ENCODE measurements at places on chromosomes 2 and 18. TPM values are rescaled to one million over a fixed set of nuclear protein-coding genes. Genes with fewer than 3 reads are reported as not detected.

GRCh38 chr2:64663402-64663801, 9.7 kb upstream of the SERTAD2 start:
- no peak for DNase-seq

DNA sequence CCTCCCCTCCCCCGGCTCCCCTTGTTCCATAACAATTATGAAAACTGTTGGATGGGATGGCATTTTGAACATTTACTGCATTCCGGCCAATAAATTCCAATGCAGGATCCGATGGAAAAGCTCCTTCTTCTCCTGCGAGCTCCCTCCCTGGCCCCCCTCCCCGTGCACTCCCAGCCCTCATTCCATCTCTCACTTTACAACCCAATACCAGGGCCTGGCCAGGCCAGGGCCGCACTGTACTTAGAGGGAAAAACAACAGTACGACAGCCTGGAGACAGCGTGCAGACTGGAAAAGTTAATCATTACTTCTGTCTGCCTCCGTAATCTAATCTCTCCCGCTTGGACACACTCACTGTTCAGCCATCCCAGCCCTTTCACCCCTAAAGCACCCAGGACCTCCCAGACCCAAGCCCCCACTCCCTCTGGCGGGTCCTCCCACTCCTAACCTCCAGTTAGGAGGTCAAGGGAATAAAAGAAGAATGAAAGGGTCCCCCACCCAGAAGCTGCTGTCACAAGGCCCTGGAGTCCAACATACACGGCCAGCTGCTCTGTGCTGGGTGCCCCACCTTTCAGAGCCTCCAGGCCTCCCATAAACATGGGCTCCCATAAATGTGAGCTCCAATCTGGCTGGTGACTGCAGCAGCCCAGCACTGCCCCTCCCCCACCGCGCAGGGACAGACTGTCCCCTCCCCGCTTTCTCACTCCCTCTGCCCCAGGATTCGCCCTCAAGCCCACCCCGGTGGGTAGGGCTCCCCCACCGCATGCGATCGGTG, 20.6 kb downstream of the SMAD7 start:
- peak; percentile 80 for DNase-seq

DNAJC5G gene
- total RNA-seq: 1.0 TPM

C2orf81 gene
- 2.7 TPM for total RNA-seq

ADAM23 gene
- total RNA-seq: 4.7 TPM

ABCB11 gene
- total RNA-seq: 0.09 TPM

GRCh38 chr2:53641290-53641689, 126.3 kb upstream of the CHAC2 start:
- no peak for DNase-seq

ACTR2 gene
- 218 TPM for total RNA-seq

- DNase-seq: no peak
These were observed 2.5 kb downstream of the CD28 start for GRCh38 chr2:203708846-203709396.

GRCh38 chr2:136344339-136344738, 226.4 kb upstream of the CXCR4 start:
- no peak for DNase-seq

DNA sequence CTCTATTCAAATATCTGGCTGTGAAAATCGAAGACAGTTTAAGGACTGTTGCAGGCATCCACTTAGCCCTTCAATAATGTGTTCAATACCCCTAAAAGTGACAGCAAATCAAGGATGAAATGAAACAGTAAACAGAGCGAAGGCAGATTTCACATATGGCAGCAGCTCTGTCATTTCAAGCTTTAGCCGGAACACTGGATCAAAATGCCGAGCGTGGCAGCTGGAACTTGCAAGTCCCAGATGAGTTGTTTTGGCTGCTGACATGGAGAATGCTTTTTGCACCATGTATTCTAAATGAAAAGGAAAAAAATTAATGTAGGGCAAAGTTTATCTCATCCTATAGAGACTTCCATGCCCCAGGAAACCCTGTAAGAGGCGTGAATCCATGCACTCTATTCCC, 18.0 kb downstream of the LRRC30 start:
- DNase-seq: no peak

KIF5C gene
- 0.95 TPM for total RNA-seq

DNA sequence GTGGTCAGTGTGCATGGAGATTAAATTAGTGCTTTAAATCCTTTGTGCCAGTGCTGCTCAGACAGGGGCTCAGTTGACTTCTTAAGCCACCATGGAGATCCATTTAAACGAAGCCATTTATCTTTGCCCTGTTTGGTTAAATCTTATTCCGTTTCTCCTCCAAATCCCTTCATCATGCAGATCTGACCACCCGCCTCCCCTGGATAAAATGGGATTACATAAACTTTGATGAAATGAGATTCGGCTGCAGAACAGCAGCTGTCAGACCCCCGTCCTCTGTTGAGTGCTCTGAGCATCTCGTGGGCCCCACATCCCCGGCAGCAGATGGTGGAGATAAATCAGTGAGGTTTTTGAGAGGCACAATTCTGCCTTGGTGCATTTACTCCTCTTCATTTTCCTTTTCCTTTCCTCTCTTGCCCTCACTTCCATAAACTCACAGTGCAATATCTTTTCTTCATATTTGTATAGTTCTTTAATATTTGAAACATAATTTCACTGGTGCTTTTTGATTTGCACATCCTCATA, 84.4 kb upstream of the TWIST2 start:
- no peak for DNase-seq

Measured in posterior vena cava (tissue), 2 donors.